SK-MEL-5 (cell line): ENCODE measurements at places on chromosomes 7 and 10. TPM values are rescaled to one million over a fixed set of nuclear protein-coding genes. Genes with fewer than 3 reads are reported as not detected.

Gene HERPUD2
- total RNA-seq = 28.2 and 32.1 TPM in 2 replicates

Gene ACTR3C
- not detected in 2 replicates for total RNA-seq

Gene CFAP43
- 1.3 and 1.6 TPM in 2 replicates for total RNA-seq

Gene CTAGE15
- total RNA-seq = not detected in 2 replicates

Gene SYT15
- total RNA-seq = not detected in 2 replicates

Gene CYP3A4
- total RNA-seq = not detected in 2 replicates

Gene PLCE1
- total RNA-seq = 0.50 and 1.1 TPM in 2 replicates

DNA sequence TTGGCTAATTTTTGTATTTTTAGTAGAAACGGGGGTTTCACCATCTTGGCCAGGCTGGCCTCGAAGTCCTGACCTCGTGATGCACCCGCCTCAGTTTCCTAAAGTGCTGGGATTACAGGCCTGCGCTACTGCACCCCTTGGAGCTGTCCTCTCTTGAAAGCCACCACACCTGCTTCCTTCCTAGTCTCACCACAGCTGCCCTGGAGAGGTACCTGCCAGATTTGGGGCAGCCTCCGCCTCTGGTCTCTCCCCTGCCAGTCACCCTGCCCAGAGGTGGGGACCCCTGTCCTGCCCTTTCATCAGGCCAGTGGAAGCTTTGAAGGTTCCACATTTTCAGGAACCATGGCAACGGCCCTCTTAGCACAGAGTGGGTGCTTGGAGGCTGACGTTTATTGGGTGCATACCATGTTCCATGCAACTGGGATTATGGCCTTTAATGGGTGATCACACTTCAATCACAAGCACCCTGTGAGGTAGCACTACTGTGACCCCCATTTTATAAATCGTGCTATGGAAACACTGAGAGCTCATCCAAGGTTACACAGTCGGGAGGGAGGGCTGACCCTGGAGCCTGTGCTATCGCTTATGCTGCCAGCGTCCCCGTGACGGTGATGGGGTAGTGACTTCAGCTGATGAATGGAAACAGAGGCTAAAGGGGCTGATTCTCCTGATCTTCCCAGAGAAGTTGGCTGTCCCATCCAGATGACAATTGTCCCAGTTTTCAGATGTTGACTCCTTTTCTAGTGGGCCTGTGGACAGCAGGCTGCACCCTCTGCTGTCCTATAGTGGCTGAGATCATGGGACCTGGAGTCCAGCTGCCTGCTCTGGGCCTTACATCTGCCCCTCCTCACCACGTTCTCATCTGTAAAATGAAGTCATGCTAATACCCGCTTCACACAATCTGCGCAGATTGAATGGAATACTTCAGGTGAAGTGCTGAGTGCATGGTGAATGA lies 11.5 kb upstream of the FGFR2 start:
- DNase-seq = no peak

- DNase-seq = peak; percentile 30
Measured at GRCh38 chr7:51647931-51648351, 331.3 kb upstream of the COBL start.

DNA sequence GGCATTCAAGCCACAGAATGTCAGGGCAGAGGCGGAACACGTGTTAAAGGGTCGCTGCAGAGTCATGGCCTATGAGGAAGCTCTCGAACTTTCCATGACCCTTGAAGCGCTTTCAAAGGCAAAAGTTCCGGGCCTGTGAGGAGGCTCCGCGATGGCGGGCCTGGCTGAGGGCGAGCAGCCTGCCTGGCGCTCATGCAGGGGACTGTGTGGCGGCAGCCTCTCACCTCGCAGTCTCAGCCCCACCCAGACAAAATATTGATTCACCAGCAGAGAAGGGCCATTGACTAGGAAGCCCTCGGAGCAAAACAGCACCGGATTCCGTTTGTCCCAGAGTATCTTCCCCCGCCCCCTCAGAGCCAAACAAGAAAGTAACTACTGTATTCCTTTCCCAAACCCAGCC lies 12.8 kb upstream of the CNNM1 start:
- no peak for DNase-seq

GRCh38 chr7:157404845-157405481 lies 68.2 kb downstream of the DNAJB6 start:
- DNase-seq = no peak

DNA sequence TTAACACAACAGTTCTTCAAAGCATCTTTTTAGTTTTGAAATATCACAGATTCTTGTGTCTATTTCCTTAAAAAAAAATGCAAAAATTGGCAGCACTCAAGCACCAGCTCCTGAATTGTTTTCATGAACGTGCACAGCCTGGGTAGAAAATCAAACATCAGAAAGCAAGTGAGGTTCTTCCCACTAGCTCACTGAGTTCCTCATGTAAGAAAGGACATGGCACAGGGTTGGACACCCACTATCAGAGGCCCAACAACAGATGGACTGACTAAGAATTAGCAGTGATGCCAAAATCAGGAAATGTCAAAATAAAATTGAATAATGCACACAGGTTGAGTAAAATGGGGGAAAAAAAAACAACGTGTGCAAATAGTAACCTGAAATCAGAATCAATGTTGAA lies 146.8 kb downstream of the PCLO start:
- no peak for DNase-seq

DNA sequence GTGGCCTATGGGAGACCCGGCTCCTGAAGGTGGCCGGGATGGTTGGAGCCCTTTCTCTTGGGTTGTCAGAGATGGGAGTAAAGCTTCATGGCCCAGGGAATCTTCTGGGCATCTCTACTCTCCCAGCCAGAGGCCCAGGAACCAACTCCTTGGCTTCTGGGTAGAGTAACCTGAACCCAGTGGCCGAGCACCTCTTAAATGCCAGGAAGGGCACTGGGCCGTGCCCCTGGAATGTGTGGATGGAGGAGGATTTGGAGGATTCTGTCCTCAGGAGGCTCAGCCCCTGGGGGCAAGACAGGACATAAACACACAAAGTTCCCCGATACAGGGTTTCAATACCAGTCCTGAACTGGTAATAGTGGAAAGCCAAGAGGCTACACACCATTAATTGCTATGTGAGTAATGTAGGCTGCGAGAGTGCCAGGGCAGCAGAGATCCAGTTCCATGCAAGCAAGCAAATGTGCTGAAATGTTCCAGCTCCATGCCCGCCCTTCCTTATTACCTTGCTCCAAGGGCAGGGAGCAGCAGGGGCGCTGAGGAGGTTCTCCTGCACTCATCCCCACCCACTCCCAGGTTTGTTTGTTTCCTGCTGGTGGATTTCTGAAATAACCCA lies 1.2 kb downstream of the PALD1 start:
- DNase-seq = no peak

GRCh38 chr7:31763548-31763947 lies 76.5 kb downstream of the PPP1R17 start:
- peak; percentile 46 for DNase-seq

DNA sequence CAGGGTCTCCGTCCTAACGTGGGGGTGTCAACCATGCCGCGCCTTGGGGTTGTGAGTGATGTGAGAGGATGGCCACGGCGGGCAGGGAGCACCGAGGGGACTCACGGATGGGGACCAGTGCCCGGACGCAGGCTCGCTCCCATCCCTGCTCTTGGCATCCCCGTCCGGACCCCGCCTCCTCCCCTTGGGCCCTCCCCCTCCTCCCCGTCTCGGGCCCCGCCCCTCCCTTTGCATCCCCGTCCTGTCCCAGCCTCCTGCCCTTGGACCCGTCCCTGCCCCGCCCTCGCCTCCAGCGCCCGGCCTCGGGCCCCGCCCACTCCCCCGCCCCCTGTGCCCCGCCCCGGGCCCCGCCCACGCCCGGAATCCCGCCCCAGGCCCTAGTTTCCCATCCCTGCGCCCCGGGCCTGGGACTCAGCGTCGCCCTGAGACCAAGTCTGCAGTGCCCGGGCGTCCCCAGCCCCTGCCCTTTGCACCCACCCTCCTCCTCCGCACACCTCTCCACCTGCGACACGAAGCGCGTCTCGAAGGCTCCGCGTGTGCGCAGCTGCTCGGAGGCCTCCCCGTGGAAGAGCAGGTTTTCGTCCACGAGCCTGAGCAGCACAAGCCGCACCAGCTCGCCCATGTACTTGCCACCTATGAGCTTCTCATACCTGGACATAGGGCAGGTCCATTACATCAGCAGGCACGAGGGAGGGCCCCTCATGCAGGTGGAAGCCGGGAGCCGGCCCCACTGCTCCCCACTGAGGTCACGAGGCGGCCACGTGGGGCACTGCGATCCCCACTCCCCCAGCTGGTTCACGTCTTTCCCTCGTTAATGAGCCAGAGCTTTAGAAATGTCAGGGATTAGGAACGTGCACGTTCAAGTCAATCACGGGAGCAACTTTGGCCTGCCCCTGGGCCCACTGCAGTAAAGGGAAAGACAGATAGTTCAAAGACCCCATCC lies 5.1 kb upstream of the MYL7 start:
- DNase-seq = peak; percentile 36

DNA sequence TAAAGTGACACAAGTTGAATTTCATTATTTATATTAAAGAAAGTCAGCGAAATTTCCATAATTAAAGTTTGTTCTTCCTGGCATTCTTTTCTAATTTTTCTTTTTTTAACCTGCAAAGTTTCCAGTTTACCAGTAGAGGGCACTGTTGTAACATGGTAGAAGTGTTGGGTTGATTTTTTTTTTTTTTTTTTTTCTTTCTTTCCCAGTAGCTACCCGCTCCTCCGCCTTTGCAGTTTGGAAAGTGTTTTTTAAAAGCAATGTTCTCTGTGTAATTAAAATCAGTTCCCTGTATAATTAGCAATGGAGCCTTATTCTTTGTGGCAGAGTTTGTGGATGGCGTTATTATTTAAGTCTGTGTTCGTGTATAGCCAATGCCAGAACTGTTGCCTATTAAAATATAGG lies 53.7 kb downstream of the TAF3 start:
- DNase-seq = peak; percentile 35

- DNase-seq = no peak
Measured at GRCh38 chr7:113831556-113831955, 87.3 kb downstream of the PPP1R3A start.

- no peak for DNase-seq
Measured at GRCh38 chr7:13352677-13353076, 636.8 kb downstream of the ETV1 start.

DNA sequence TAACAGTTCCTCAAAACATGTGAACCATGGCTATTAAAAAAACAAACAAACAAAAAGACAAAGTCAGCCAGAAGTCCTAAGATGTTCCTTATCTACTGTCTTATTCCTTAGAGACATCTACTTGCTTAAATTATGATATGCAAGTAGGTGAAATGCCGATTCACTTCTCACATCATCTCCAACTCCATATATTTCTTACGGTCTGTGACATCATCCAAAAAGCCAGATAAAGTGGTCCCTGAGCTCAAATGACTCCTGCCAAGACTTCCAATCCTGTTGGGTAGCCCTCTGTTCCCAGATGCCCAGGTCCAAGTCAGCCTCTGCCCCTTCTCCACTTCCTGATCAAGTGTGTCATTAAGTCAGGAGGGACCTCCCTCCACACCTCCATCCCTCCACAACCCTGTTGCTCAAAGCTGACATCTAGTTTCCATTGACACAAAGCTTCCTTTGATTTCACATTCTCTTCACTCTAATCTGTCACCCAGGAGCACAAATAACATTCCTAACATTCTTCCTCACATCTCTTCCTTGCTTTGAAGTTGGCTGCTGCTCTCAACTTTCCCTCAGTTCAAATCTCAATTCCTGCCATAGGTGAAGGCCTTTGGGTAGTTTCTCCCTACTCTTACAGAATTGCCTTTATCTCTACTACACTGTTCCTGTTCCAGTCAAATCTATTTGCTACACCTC lies 56.1 kb upstream of the PDLIM1 start:
- peak; percentile 6 for DNase-seq

- peak; percentile 55 for DNase-seq
Measured at GRCh38 chr7:85730012-85730411, 543.2 kb upstream of the SEMA3D start.

GRCh38 chr10:116787053-116787659 lies 44.8 kb upstream of the HSPA12A start:
- no peak for DNase-seq

- peak; percentile 72 for DNase-seq
Measured at GRCh38 chr10:62384057-62384446, 9.9 kb downstream of the ZNF365 start.

- no peak for DNase-seq
Measured at GRCh38 chr10:42960491-42960990, 116.3 kb upstream of the RET start.

- DNase-seq = no peak
Measured at GRCh38 chr7:107035446-107035845, 9.1 kb upstream of the PRKAR2B start.

DNA sequence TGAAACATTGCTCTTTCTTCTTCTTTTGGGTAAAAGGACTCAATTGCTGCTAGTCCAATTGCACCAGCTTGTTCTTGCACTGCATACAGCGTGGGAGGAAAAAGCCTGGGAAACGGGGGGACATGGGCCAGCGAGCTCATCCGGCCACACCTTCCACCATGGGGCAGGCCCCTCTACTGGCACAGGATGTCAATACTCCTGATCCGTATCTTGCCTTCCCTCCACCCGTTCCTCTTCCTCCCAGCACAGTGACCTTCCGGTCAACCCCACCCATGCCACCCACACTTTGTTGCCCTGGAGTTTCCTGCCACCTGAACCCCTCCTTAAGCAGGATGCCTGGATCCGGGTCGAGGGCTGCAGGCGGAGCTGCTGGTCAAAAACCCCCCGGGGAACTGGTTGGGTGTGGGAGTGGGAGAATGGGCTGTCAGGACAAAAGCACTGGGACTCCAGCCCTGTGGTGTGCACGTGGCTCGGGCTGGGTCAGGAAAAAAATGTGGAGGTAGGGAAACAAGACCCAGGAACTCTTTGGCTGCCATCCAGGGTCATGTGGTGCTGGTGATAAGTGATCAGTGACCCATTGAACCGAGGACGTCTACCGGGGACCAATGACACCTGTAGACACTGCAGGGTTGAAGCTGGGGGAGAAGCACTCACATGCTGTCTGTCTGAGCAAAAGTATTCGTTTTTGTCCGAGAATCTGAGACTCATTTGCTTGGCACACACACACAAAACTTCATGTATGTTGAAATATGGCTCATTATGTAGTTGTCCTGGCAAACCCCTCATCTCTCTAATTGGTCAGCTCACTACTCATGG lies 8.1 kb downstream of the IL2RA start:
- DNase-seq = no peak

DNA sequence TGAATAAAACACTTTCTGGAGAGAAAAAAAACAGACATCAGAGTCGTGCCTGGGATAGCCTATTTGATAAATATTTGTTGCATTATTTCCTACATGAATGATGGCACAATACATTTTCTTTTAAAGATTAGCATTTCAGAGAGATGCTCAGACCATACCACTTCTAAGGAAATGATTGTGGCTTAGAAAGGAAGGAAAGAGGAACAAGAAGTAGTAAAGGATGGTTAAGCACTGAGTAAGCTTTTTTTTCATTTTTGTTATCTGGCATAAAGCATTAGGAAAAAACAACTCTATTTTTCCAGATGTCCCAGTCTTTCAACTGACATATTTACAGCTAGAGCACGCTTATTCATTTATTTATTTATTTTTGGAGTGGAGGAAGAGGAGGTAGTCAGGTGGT lies 258.8 kb upstream of the TEX47 start:
- no peak for DNase-seq

DNA sequence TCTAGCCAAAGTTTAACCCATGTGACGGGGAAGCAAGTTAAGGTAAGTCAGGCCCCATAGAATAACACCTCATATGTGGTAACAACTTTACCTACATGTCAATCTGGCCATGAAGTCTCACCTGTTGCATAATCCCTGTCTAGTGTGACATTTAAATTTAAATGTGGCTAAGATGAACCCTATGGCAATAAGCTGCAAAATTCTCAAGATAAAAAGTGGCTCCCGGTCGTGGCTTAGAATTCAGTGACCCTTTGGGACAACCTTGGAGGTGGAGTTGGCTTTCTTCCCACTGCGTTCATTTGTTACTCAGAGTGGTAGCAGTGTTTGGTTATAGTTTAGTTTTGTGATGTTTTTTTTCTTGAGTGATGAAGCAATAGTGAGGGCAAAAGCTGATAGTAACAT lies 90.6 kb downstream of the ARID5B start:
- DNase-seq = no peak

- DNase-seq = no peak
Measured at GRCh38 chr7:134351424-134351823, 34.7 kb upstream of the SLC35B4 start.
